Activated CD8-positive, alpha-beta memory T cell treated with anti-CD3 and anti-CD28 coated beads for 1 hour (primary cell): ENCODE measurements at places on chromosomes 3 and 15.

DNA sequence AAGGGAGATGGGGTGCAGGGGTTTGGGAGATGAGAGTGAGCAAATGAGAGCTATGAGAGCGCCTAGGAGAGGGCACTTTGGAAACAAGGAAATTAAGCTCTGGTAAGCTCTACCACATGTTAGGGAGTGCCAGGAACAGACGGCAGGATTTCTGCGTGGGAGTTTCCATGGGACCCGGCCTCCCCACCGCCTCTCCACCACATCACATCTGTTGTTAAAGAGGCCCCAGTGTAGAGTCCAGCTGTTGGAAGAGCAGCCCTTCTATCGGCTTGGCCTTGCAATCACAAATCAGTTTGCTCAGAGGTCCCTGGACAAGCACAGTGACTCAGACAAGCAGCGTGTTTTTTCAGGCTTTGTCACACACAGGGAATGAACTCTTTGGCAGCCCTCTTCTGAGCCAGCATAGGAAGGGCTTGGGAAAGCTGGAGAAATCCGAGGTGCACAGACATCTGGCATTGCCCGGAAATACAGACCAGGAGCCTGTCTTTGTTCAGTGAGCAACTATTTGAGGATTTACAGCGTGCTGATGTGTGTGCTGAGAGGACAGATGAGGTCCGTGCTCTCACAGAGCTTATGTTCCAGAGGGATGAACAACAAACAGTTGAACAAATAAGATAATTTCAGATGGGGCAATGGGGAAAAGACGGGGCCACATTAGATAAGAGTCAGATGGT is 370.6 kb upstream of the PROK2 start:
- DNase-seq, result no peak

GRCh38 chr3:44011680-44012079 is 230.0 kb upstream of the TOPAZ1 start:
- no peak for DNase-seq

GRCh38 chr3:194314388-194315068 is 36.6 kb downstream of the CPN2 start:
- no peak for DNase-seq

DNA sequence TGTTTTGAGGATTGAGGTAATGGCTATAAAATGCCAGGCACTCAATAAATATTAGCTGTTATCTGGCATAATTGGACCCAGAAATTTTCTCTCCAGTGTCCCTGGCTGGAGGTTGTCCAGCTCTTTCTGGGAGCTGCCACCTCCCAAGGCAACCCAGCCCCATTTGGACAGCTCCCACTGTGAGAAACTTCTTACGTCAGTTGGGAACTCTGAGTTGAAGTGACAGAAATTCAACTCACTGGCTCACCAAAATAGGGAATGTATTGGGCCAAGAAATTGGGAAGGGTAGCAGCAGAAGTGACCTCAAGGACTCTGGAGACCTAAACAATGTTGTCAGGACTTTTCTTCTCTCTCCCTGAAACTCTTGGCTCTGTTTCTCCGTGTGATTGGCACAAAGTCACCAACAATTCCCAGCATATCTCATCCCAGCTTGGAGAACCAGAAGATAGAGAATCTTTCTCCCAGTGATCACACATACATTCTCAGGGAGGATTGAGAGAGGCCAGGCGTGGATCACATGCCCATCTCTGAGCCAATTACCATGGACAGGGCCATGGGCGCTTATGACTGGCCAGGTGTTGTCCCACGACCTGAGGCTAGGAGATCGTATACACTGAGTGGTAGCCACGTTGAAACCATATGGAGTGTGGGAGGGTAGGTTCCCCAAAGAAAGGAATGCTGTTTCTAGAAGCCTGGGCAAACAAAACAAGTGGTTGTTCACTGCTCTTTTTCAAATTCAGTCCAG is 22.5 kb upstream of the HCN4 start:
- DNase-seq, result no peak

DNA sequence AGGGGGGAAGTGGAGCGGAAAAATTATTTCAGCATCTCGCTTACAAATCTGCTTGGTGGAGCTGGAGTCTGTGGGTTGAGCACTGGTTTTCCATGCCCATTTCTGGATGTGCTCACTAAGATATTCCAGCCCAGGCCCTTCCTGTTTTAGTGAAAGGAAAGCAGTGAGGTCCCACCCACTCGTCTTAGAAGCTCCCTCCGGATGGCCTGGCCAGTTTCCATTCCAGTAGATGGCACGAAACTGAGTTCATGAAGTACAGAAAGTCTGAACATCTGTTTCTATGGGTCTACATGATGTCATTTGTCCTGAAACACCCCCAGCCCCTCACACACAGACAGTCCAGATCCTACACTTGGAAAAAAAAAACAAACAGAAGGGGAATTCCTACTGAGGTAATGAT is 31.9 kb upstream of the THSD4 start:
- no peak for DNase-seq

- no peak for DNase-seq
Measured at GRCh38 chr15:39151545-39151944, 429.3 kb upstream of the THBS1 start.

GRCh38 chr3:123004201-123004918 is 23.2 kb downstream of the SEMA5B start:
- DNase-seq, result no peak

- DNase-seq, result no peak
Measured at GRCh38 chr15:33155691-33156420, 38.7 kb downstream of the FMN1 start.

GRCh38 chr15:70142322-70143191 is 44.8 kb upstream of the TLE3 start:
- no peak for DNase-seq

GRCh38 chr15:76346669-76347481 is 10.3 kb downstream of the ISL2 start:
- no peak for DNase-seq

GRCh38 chr3:136995652-136996051 is 37.9 kb downstream of the IL20RB start:
- no peak for DNase-seq

- no peak for DNase-seq
Measured at GRCh38 chr3:151568184-151568583, 107.3 kb upstream of the IGSF10 start.

DNA sequence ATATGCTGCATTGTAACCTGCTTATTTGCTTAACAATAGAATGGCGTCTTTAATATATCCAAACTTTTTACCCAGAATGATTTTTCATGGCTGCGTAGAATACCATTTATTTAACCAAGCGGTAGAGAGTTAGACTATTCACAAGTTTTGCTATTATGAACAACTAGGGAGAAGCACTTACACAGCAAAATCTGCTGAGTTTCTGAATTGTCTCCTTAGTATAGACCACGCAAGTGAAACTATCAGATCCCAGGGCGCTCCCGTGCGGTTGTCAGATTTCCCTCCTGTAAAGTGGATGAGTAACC is 12.6 kb upstream of the ADPGK start:
- no peak for DNase-seq

DNA sequence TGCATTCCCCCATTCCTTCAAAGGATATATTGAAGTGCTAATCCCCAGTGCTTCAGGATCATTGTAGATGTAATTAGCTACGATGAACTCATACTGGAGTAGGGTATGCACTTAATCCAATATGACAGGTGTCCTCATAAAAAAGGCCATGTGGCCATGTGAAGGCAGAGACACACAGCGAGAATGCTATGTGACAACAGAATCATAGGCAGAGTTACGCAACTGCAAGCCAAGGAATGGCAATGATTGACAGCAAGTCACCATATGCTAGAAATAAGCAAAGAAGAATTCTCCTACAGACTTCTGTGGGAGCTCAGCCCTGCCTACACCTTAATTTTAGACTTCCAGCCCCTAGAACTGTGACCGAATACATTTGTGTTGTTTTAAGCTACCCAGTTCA is 875.6 kb upstream of the ROBO1 start:
- DNase-seq, result no peak

GRCh38 chr3:100665230-100665629 is 44.1 kb upstream of the TFG start:
- no peak for DNase-seq

DNA sequence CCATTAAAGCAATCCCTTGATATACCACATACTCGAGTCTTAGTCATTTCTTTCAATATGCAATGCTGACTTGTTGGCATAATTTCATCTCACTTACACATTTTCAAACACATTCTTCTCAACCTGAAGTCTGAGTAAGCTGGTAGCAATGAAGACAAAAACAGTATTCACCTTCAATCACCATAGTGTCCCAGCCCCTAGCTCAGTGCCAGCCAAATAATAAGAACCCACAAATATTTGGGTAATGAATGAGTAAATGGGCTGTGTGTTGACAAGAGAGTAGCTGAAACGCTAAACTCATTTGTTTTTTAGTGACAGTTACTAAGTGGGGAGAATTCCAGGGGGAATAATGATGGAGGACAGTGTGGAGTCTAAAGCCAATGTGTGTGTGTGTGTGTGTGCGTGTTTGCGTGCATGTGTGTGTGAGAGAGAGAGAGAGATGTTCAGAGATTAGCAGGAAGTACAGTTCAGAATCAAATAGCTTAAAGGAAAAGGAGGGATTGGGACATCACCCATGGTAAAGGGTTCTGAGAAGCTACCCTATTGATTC is 165.7 kb downstream of the GAP43 start:
- DNase-seq, result no peak

DNA sequence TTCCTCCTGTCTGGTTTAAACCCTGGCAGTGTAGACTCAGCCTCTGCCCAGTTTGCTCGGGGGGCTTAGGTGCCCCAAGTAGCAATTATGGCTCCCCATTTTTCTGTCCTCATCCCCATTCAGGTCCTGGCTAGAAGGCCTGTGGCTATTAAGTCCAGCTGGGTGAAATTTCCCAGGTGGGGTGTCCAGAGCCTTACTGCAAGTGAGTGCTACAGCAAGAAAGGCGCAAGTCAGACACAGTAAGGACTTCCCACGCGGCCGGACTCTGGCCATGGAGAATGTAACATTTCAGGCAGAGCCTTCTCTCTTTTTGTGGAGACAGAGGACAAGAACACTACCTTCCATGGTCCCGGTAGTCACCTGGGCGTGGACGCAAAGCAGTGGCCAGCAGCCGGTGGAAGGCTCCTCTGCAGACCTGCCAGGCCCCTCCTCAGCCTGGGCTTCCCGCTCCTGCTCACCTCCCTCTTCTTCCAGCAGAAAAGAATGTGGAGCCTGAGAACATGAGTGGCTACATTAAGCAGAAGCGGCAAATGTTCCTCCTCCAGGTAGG is 23.3 kb downstream of the CFAP100 start:
- DNase-seq, result no peak

DNA sequence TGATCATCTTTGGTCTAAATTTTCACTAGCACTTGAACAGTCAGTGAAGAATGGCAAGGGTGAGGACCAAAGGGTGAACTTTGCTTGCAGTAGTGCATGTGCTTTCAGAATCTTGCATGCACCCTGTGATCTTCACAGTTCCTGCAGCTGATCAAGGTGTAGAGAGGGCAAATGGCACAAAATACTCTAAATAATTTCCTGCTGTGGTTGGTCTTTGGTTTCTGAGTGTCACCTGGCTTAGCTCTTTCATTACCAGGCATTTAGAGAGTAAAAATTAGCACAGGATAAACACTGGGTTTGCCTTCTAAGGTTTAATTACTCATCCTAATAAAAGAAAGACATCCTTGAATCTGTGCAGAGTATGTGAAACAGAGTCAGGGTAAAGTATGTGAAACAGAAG is 11.4 kb downstream of the TIPARP start:
- DNase-seq, result no peak

DNA sequence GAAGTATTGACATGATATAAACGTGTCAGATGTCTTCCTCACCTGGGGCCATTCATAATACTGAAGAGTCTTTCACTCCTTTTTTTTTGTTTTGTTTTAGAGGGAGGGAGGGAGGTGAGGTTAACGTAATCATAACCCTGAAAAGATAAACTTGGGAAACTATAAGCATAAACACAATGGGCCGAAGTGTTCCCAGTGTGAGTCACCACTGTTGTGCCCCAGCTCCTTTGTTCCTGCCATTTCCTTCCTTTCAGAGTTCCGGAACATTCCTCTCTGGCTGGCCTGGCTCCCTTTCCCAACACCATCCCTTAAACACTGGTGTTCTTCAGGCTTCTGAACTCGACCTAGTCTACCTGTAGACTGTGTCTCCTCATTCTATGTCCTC is 18.6 kb downstream of the PLD1 start:
- DNase-seq, result no peak

- no peak for DNase-seq
Measured at GRCh38 chr3:182740710-182741109, 52.6 kb upstream of the ATP11B start.

- no peak for DNase-seq
Measured at GRCh38 chr15:77004189-77004588, 9.3 kb downstream of the PSTPIP1 start.

GRCh38 chr3:23669541-23670255 is 136.1 kb upstream of the UBE2E1 start:
- DNase-seq, result no peak

DNA sequence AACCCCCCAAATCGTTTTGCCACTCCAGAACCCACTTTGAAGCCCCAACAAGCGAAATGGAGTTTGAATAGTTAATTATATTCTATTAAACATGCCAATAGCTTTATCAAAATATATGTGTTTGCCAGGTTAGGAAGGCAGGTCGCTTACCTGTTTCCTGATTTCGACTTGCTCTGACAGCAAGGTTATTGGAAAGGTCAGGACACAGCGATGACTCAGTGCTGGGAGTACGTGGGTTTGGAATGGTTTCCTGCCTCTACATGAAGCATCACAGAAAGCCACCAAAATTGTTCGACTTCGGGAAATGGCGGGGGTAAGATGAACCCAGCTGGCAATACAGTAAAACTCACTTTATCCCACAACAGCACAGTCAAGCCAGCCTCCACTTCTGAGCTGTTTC is 135.6 kb upstream of the ABI3BP start:
- DNase-seq, result no peak

DNA sequence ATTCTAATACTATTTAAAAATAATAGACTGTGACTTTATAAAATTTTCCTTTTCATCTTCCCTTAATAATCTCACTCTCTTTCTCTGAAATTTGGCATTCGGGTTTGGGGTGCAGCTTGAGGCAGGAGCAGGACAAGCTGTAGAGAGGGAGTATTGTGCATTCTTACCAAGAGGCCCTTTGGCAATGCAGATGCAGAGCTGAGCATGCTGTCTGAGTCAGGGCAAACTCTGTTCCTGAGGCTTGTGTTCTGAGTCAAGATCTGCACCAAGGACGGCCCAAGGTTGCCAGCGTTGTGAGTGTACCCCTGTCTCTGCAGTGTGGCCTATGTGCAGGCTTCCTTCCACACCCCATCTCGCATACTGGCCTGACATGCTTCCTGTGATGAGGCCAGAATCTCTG is 343.8 kb upstream of the FRG2C start:
- no peak for DNase-seq

GRCh38 chr15:36678308-36678707 is 98.9 kb downstream of the CDIN1 start:
- DNase-seq, result no peak

- DNase-seq, result no peak
Measured at GRCh38 chr15:77532067-77532710, 100.5 kb downstream of the LINGO1 start.

GRCh38 chr3:24830230-24831152 is 335.8 kb upstream of the THRB start:
- no peak for DNase-seq

GRCh38 chr3:67481126-67481525 is 173.3 kb downstream of the SUCLG2 start:
- no peak for DNase-seq

GRCh38 chr3:185176750-185177359 is 24.0 kb upstream of the C3orf70 start:
- DNase-seq, result no peak

GRCh38 chr3:154356009-154356408 is 31.7 kb upstream of the DHX36 start:
- no peak for DNase-seq

GRCh38 chr3:47298439-47298838 is 15.7 kb downstream of the KLHL18 start:
- DNase-seq, result no peak

- no peak for DNase-seq
Measured at GRCh38 chr15:67186226-67186649, 68.2 kb downstream of the AAGAB start.
